ENCODE measurements at places on chromosomes 2 and 18.

DNA sequence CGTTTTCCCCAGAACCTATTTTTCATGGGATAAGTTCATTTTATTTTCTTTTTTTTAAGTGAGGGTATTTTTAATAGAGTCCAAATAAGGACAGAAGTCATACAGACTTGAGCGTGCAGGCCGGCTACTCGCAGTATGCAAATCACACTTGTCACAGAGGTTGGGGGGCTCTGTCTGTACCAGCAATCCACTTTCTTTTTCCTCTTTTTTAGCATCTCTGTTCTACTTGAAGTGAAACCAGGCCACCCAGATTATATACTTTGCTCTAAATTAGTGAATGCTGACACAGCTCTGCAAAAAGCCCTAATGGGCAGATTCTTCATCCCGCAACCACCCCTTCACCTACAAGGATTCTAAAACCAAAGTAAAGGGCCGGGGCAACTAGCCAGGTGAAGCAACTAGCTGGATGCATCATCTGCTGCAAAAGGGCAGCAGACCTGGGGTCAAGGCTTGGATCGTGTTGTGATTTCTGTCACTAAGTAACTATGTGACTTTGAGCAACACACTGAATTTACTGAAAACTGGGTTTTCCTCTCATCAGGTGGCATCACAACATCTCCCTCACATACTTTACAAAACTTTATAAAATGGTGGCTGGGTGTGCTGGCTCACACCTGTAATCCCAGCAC, 18.4 kb downstream of the KDSR start:
- DNase-seq: no peak

- no peak for DNase-seq
Measured at GRCh38 chr2:205872716-205873115, 190.4 kb downstream of the NRP2 start.

DNA sequence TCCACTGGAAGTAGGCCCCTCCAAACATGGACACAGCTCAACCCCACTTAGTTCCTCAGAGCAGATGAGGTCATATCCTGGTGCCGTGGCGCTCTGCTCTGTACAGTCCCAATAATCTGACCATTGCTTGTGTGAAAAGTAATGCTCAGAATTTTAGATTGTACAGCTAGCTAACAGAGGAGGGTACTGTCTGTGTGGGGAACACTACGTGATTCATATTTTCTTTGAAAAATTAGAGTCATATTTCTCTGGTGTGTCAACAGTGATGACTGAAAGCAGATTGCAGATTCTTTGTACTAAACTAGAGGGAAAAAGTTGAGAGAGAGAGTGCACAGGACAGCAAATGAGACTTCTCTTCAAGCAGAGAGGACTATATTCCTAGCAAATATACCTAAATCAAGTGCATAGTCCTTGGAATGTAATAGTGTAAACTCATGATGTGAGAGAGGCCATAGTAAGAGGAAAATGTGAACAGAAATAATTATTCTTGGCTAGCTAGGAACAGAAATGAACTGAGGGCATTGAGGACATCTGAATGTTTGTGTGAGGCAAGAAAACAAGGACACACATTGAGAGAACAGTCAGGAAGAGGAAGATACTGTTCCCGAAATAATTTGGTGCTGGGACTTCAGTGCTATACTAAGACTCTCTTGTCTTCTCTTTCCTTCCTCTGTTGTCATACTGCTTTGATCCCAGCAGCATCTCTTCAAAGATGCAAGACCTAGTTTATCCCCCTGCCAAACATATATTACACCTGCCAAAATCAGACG, 157.0 kb upstream of the RND3 start:
- DNase-seq: no peak

DNA sequence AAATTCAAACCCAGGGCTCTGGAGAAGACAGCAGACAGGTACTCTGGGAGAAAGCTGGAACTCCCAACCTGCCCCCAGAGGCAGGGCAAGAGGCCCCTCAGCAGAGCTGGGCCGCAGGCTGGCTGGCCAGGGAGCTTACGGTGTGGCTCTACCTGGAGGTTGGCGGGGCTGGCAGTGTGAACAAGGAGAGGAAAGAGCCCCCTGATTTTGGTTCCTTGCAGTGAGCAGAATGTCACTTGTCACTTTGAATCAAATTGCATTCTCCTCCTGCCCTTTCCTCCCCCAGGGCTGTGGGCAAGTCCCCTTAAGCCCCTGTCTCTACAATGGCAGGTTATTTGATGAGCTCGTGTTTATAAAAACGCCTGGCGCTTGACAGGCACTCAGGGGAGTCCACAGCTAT, 32.6 kb downstream of the MYO7B start:
- DNase-seq: no peak

GRCh38 chr2:181715033-181715630, 34.8 kb upstream of the NEUROD1 start:
- DNase-seq: no peak

DNA sequence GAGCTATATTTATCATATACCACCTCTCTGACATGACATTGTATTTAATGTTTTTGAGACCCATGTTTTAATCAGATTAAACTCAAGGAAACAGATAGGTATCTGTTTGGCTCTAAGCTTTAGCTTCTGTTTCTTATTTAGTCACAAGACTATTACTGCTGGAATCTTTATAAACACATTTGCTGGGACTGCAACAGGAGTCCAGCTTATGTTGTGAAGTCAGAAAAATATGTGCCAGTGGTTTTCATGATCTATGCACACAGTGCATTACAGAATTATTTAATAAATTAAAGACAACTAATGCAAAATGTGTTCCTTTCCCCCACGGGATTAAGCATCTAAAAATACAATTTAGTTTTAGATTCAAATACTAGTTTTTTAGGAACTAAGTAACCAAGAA, 338.9 kb downstream of the ZEB2 start:
- no peak for DNase-seq

GRCh38 chr2:197108758-197109157, 182.3 kb upstream of the PGAP1 start:
- no peak for DNase-seq
